Endodermal cell (in vitro differentiated cells): ENCODE measurements at places on chromosomes 11 and 22. TPM values are rescaled to one million over a fixed set of nuclear protein-coding genes. Genes with fewer than 3 reads are reported as not detected.

DNA sequence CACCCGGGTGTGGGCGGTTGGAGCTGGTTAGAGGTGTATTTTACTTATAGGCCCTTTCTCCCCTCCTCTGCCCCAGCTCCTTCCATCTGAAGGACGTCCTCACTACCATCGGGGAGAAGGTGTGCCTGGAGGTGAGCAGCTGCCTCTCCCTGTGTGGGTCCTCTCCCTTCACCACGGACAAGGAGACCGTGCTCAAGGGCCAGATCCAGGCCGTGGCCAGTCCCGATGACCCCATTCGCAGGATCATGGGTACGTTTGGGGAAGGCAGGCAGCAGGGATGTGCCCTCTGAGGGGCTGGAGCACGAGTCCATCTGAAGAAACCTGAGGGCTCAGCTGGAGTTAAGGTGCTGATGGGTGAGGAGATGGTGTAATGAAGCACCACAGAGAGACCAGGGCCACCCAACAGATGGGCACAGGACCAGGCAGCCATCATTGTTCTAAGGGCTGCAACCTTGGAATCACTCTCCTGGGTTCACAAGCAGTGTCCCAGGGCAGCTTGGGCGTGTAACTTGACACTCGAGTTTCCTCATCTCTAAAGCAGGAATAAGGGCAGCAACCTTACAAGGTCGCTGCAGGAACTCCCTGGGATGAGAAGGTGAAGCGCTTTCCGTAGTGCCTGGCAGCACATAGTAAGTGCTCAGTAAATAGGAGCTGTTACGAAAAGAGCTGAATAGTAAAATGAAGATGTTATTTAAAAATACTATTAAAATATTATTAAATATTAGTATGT is 29.4 kb downstream of the TCP11L1 start:
- DNase-seq: no peak

GRCh38 chr11:12963792-12964536 is 45.2 kb upstream of the RASSF10 start:
- peak; percentile 94 for DNase-seq

DNA sequence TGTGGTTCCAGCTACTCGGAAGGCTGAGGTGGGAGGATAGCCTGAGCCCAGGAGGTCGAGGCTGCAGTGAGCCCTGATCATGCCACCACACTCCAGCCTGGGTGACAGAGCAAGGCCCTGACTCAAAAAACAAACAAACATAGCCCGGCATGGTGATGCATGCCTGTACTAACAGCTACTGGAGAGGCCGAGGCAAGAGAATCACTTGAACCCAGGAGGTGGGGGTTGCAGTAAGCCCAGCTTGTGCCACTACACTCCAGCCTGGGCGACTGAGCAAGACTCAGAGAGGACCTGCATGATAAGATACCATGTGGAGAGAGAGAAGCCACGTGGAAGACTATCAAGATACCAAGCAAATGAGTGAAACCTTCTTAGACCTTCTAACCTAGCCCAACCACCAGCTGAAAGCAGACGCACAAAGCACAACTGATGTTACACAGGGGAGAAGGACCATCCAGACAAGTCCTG is 36.1 kb downstream of the AMBRA1 start:
- peak; percentile 52 for DNase-seq

GLYAT gene
- not detected in 2 replicates for total RNA-seq

DNA sequence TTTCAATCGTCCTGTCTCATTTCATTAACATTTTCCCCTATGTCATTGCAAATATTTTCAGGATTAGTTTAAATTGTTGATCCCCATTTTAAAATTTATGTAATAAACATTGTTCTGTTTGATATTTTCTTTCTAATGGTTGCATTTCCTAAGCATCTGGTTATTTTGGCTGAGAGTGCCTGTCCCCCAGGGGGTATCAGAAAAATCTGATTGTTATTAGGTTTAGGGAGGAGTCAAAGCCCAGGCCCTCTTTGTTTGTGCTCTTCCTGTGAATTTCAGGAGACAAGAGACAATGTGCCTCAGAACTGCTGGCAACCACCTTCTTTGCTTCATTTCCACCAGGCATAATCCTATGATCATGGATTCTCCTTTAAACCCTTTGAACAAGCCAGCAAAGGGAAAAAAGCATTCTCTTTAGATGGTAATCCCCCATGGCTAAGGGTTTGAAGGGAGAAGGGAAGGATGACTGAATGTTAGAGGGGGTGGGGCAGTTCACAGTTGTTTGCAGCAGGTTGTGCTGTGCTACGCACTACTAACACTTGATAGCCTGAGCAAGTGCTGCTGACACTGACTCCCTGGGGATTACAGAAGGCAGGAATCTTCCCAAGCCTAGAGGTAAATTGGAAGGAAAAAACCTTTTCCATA is 462.4 kb upstream of the LRRC4C start:
- peak; percentile 75 for DNase-seq

- no peak for DNase-seq
Measured at GRCh38 chr11:133204158-133204557, 328.1 kb downstream of the OPCML start.

OR56A1 gene
- 0.14 to 0.17 TPM (median 0.15 TPM) in 3 replicates for total RNA-seq

DNA sequence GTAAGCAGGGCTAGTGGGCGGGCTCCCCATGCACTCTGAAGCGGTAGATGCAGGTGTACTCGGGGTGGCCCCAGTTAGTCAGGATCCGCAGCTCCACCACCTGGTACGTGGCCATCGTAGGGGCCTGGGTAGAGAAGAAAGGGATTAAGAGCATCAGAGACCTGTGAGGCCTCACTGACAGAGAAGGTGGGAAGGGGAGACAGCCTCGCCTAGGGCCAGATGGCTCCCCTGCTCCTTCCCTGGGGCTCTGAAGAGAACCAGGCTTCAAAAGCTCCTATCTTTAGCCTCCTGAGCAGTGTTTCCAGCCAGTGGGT is 19.6 kb downstream of the SUN2 start:
- DNase-seq: no peak

DNA sequence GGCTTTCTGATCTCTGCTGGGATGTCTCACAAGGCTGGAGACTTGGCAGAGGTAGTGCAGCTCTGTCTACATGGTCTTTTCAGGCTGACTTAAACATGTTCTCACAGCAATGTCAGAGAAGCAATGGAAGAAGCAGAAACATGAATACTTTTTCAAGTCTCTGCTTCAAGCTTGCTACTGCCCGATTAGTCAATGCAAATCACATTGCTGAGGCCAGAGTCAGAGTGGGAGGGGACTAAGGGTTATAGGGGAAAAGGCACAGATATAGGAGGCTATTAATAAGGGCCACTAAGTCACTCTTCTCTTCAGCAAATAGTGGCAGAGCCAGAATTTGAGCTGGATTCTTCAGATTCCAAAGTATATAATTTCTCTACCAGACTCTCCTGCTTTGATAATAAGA is 390.5 kb downstream of the TMEM135 start:
- DNase-seq: no peak

PLET1 gene
- total RNA-seq: not detected in 2 replicates

POU2AF3 gene
- 0.41 and 0.55 TPM in 2 replicates for total RNA-seq

PRR33 gene
- total RNA-seq: not detected in 2 replicates

DNA sequence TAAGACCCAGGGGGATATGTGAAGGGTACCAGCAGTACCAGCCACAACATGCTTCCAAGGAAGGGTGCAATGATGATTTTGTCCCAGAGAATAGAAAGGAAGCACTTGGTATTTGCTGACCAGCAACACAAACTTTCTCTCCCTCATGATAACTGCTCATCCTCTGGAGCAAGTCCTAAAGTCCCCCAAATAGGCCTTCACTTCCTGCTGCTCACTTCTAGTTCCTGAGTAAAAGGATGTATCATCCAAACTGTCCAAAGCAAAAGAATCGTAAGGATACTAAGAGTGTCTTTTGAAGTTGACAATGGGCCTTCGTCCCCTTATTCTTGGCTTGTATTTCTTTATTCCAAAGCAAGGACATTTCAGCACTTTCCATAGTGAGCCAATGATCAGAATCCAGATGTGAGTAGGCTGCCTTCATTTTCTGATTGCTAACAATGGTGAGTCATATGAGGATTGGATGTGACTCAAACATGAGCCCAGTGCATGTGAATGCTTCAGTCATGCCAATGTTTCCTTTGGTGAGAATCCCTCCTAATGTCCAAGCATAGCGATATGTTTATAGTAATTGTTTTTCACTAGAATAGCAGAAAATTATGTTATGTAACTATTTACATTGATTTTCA is 243.4 kb upstream of the POU2AF2 start:
- no peak for DNase-seq

CDC42BPG gene
- total RNA-seq: 12.3 and 12.6 TPM in 2 replicates

CLP1 gene
- total RNA-seq: 8.9 to 25.2 TPM (median 21.1 TPM) in 3 replicates

- no peak for DNase-seq
Measured at GRCh38 chr11:14082338-14082737, 119.8 kb downstream of the SPON1 start.

- no peak for DNase-seq
Measured at GRCh38 chr11:3722100-3722499, 50.9 kb upstream of the CHRNA10 start.

DNA sequence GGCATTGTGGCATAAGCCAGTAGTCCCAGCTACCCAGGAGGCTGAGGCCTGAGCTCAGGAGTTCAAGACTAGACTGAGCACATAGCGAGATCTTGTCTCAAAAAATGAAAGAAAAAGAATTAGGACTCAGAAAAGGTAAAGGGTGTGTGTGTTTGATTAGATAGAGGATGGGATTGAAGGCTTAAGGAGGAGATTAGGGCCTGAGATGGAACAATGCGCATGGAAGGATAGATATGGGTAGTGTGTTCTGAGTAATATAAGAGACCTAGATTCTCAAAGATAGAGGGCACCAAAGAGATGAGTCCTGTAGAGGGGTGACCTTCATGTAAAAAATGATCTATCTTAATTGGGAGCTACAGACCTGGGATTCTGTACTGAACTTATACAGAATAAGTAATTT is 17.3 kb upstream of the RAB30 start:
- no peak for DNase-seq

GRCh38 chr11:19493446-19494213 is 219.0 kb upstream of the NAV2 start:
- peak; percentile 67 for DNase-seq

DNA sequence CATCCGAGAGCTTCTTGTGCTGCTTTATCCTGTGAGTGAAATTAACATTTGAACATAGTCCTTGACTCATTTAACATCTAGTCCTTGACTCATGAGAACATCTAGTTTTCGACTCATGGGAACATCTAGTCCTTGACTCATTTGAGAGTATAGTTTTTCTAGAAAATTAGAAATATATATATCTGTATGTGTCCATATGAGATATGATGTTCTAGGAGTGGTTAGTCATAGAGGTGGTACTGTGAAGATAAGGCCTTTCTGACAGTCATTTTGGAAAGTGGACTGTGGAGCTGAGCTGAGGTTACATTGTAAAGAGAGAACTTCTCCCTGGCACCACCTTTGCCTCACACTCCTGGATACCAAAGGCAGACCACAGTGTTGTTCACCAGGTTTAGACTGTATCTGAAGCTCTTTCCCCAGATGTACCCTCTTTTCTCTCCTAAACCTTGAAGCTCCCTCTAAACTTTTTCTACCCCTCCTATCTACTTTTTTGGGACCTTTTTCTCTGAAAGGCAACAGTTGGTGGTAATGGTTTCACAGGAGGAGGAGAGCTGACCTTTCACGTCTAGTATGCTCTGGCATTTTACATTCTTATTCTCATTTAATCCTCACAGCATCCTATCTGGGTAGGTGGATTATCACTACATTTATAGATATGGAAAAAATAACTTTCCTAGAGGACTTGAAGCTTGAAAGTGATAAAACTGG is 67.2 kb downstream of the PPP2R1B start:
- no peak for DNase-seq

GRCh38 chr22:44596396-44597125 is 98.5 kb upstream of the RTL6 start:
- DNase-seq: no peak

GRCh38 chr22:34847072-34847471 is 218.9 kb upstream of the ISX start:
- DNase-seq: no peak

- DNase-seq: no peak
Measured at GRCh38 chr11:16408619-16409018, 52.3 kb upstream of the SOX6 start.

DNA sequence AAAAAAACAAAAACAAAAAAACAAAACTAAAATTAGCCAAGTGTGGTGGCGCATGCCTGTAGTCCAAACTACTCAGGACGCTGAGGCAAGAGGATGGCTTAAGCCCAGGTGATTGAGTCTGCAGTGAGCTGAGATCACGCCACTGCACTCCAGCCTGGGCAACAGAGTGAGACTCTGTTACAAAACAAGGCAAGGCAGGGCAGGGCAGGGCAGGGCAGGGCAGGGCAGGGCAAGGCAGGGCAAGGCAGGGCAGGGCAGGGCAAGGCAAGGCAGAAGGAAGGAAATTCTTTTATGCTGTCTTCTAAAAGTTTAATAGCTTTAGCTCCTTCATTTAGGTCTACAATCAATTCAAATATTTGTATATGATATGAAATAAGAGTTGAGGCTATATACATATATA is 50.1 kb upstream of the RASSF10 start:
- no peak for DNase-seq

DNA sequence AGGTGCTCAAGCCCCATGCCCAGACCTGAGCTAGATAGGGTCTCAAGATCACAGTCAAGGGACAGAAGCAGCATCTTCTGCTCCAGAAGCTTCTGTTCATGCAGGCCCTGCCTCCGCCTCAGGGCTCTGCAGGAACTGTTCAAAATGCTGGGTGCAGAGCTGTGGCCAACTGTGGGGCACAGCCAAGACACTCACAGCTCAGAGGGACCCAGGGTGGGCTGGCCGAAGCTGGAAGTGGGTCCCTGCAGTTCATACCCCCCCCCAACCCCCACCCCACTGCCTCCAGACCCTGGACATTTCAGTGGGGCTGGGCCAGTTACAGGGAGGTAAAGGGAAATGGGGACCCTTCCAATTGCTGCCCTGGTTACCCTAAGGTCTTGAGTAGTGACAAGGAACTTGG is 129.0 kb downstream of the CRYBB2 start:
- DNase-seq: no peak

GRCh38 chr11:6548641-6549040 is 51.6 kb downstream of the DNHD1 start:
- peak; percentile 57 for DNase-seq

GTPBP1 gene
- 79.0 to 108 TPM (median 80.8 TPM) in 3 replicates for total RNA-seq

DNA sequence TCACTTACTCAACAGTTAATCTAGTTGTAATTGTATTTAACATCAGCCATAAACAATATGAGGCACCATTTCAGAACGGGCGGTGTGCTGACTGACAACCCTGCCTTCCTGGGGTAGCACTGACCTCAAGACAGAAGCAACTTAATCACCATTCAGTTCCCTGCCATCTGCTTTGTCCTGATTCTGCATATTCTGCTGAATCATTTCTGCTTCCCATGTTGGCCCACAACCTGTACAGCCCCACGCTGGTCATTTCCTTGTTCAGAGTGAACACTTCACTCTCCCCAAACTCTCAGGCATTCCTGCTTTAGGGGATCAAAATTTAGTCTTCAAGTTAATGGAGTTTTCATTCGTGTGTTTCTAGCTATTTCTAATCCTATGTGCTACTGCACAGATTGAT is 132.3 kb upstream of the ZBED5 start:
- no peak for DNase-seq

GRCh38 chr11:131808470-131808869 is 438.1 kb downstream of the NTM start:
- no peak for DNase-seq

DNA sequence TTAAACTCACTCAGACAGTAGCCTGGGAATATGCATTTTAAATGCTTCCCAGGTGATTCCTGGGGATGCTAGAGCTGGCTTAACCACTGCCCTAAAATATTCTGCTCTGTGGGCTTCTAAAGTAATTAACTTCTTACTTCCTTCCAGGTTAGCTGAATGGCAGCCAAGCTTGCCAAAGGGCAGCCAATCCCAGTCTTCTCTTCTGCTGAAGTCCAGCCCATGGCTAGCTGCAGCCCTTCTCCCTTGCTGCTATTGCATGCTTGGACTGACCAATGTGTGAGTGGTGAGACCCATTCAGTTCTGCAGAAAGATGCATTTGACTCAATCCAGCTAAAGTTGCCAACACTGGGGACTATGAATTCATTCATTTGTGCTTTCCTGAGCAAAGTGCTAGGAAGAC is 411.9 kb downstream of the SOX6 start:
- peak; percentile 64 for DNase-seq
